ENCODE measurements at places on chromosomes 2 and 18.

GRCh38 chr2:86185517-86186212 is 9.6 kb downstream of the IMMT start:
- no peak for DNase-seq

- no peak for DNase-seq
Measured at GRCh38 chr2:7726989-7727388, 809.8 kb downstream of the RNF144A start.

DNA sequence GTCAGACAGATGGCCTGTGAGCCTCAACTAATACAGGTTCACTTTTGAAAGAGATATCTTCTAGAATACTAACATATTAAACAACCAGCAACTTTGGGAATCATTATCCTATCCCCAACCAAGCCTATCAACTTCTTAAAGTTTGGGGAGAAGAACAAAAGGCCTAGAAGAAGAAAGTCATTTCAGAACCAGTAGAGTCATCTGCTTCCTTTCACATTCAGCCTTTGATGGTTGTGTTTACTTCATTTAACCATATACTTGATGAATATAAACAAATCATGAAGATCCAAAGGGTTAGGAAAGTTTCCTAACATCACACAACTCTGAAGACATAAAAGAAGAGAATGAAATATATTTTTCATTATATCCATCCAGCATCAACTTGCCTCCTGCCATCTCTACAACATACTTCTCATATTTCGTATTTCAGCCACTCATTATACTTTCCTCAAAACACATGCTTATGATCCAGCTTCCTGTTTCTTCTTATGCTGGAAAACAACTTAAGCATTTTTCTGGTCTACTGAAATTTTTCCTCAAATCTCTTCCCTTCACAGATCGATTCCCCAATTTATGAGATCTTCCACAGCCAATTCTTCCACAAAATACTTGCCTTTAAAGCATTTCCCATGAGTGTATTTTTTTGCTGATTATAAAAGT is 114.3 kb downstream of the CACNB4 start:
- DNase-seq, result no peak

DNA sequence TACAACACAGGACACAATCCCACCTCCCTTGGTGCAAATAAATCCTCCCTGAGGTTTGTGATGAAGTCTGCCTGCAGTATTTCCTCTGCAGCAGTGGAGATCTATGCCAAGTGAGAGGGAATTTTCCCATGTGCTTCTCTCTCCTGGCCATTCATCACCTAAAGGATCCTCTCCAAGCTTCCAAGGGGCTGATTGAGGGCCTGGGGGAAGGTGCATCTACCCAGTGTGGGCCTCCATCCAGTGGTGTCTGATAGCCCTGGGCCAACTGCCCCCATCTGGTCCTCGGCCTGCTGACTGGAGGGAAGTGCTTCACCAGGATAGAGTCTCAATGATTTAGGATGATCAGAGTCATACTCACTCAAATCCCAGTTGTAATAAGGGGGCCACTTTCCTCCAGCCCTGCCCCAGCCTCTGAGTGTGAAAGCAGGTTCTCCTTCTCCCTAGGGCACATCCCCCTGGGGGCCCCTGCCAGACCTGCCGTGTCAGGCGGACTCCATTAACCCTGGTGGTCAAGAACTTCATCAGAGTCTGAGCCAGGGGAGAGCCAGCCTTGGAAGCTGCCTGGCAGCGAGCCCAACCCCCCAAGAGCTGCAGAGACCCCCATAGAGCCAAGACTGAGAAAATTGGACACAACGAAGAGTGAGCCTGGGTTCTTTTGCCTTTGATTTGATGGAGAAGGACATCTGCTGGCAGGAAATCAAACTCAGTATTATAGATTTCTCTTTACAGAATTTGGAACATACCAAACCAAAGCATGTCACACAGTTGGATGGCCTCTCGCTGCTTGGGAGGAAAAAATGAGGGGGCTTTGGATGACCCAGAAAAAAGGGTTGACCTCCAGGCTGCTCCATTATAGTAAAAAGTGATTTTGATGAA is 509.6 kb downstream of the CMPK2 start:
- DNase-seq, result no peak

GRCh38 chr2:94955702-94956101 is 69.8 kb upstream of the MAL start:
- DNase-seq, result no peak

DNA sequence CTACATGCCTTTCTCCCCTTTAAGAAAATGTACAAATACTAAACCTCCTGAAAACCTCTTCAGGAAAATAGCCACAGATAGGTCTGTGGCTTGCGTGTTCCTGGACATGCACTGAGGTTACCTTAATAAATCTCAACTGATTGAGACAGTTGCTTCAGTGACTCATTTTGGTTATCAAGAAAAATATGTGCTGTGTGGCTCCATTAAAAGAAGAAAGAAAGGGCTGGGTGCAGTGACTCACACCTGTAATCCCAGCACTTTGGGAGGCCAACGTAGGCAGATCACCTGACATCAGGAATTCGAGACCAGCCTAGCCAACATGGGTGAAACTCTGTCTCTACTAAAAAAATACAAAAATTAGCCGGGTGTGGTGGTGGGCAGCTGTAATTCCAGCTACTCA is 27.1 kb downstream of the CREG2 start:
- no peak for DNase-seq

DNA sequence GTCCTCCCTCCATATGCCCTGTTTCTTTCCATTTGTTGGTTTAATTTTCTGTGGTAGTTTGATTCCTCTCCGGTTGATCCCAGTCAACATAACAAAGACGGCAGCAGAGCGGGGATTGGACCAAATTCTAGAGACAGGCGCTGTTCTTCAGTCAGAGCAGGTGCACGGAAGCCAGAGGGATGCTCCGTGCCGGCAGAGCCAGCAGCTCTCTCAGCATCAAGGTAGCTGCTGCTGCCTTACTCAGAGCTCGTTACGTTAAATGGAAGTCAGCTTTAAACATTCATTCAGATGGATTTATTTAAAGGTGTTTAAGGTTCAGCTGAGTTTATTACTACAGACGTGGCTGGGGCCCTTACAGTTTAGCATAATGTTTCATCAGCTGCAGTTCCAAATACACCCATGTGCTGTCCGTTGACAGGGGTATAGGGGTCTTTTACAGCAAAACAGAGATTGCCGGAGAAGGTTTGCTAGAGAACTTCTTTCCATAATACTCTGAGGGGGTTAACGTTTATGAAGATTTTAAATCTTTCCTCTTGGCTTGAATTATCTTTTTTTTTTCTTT is 497.2 kb upstream of the PIK3C3 start:
- no peak for DNase-seq

DNA sequence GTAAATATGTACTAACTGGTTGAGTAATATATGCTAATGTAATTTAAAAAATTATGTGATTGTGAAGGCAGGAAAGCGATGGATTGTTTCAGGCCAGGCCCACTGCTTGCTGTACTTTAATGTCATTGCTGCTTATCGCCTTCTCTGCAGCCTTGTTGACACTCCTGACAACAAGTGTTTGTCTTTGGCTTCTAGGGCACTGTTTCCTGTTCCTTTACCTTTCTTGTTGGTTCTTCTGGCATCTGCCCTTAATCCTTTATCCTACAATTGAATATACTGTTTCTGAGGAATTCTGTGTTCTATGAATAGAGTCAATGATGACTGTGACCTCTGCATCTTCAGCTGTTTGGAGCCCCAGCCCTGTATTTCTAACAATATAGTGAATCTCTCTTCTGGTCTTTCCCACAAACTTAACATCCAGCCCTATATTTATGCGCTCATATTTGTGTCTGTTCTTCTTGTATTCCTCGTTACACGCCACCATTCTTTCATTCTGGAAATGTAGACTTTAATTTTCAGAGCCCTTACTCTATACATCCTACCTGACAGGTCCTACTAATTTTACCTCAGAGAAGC is 17.6 kb downstream of the ACSL3 start:
- no peak for DNase-seq

- DNase-seq, result no peak
Measured at GRCh38 chr2:44994377-44994776, 14.9 kb downstream of the SIX2 start.

- DNase-seq, result no peak
Measured at GRCh38 chr2:202671317-202672035, 36.7 kb downstream of the FAM117B start.

DNA sequence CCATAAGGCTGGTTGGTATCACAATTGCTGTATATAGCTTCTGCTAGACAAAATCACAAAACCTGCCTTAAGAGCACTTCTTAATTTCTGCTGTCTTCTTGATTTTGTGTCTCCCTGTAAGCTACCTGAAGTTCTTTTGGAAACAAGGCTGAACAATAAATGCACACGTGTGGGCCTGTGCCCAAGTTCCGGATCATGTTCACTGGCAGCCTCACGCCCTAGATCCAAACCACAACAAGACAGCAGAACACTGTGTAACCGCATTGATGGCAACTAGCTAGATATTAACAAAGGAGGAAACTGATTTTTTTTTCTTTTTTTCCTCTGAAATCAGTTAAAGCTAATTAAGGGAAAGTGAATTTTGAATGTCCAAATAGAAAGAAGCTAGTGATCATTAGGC is 81.5 kb upstream of the LYPD6B start:
- DNase-seq, result no peak

GRCh38 chr18:64699081-64699480 is 550.2 kb upstream of the LINC00305 start:
- DNase-seq, result no peak

- DNase-seq, result no peak
Measured at GRCh38 chr2:65070856-65071255, 14.6 kb downstream of the CEP68 start.

GRCh38 chr2:171399292-171399691 is 34.5 kb downstream of the METTL8 start:
- DNase-seq, result no peak

DNA sequence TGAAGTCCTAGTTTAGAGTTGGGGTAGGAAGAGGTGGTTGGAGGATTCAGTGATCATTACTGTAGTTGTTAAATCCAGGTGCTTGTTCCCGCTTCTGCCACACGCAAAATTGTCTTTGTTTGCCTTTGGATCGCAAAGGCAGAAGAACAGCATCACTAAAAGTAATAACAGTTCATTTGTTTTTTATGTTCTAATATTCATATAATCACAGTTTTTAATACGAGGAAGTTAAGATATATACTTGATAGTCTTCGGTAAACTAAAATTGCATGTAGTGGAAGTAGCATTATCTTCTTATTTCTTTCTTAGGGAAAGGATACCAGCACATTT is 365 bp downstream of the NDUFB3 start:
- no peak for DNase-seq

DNA sequence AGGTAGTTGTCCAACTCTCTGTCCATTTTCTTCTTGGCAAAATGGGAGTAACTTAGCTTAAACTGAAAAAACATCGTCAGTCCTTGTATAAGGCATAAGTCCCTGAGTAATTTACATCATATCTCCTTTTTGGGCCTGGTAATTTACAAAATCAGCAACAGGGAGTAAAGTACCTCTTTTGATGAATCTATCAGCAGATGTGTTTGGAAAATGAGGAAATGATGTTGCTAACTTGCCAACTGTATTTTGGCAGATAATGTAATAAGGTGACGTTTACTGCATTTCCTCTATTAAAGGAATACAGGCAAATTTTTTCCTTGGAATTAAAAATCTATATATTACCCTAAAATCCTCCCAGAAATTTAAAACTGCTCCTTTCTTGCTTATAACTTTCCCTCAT is 29.2 kb downstream of the ANKRD44 start:
- DNase-seq, result no peak

Measured in CD4-positive, alpha-beta T cell treated with Interferon alpha-2 for 1 hour (primary cell).